ENCODE measurements at places on chromosomes 13 and 19.

DNA sequence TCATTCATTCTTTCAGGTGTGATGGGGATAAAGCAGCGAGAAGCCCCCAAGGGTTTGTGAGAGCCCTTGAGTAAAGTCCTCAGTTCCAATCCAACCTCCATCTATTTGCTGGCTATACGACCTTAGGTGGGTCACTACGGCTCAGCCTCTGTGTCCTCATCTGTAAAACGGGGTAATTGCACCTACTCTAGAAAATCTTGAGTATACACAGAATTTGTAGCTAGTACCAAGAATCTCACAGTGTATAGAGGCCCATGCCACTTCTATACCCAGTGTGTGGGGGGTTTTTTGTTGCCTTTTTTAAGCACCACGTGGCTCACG is 406 bp upstream of the DNMT1 start:
- DNase-seq, result no peak

GRCh38 chr13:106407338-106407737 is 128.1 kb downstream of the EFNB2 start:
- DNase-seq, result no peak

DNA sequence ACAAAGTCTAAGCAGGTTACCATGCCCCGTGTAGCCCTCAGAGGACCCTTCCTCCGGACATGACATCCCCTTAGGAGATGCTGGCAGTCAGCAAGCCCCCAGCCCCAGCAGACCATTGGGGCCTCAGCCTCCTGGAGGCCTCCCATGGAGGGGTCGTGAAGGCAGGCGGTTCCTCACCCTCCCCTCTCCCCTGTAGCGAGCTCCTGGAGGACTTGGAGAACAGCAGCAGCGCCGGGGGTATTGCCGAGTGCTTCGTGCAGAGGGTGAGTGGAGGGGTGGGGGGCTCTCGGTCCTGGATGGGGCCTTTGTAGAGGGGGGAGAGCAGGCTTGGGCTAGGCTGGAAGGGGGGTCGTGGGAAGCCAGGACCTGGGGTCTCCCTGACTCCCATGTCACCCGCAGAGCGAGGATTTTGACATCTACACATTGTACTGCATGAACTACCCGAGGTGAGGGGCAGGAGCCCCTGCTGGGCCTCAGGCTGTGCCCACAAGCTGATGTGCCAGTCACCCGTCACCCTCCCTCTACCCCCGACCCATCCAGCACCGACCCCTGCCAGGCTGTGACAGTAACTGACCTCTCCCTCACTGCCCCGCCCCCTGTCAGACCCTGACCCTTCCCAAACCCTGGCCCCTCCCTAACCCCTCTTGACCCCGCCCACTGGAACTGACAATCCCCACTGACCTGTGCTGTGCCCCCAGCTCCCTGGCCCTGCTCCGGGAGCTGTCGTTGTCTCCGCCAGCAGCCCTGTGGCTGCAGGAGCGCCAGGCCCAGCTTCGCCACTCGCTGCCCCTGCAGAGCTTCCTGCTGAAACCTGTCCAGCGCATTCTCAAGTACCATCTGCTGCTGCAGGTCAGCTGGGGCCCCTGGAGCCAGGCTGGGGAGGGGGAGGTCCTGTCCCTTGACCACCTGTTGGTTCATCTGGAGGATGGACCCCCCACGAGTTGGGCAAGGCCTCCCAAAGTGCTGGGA is 4.0 kb downstream of the PLEKHG2 start:
- no peak for DNase-seq

DNA sequence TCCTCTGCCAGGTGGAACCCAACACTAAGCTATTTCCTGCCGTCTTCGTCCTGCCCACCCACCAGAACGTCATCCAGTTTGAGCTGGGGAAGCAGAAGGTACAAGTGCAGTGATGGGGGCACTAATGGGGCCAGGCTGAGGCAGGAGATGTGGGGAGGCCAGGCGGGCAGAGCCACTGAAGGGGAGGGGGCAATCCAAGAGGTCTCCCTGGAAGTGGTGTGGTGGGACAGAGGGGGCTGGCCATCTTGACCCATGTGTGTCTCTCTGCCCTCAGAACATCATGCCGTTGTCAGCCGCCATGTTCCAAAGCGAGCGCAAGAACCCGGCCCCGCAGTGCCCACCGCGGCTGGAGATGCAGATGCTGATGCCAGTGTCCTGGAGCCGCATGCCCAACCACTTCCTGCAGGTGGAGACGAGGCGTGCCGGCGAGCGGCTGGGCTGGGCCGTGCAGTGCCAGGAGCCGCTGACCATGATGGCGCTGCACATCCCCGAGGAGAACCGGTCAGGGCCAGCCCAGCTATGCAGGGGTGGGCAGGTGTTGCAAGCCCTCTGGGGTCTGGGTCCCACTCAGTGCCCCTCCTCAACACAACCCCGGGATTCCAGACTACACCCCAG is 49.6 kb downstream of the RYR1 start:
- DNase-seq, result no peak

DNA sequence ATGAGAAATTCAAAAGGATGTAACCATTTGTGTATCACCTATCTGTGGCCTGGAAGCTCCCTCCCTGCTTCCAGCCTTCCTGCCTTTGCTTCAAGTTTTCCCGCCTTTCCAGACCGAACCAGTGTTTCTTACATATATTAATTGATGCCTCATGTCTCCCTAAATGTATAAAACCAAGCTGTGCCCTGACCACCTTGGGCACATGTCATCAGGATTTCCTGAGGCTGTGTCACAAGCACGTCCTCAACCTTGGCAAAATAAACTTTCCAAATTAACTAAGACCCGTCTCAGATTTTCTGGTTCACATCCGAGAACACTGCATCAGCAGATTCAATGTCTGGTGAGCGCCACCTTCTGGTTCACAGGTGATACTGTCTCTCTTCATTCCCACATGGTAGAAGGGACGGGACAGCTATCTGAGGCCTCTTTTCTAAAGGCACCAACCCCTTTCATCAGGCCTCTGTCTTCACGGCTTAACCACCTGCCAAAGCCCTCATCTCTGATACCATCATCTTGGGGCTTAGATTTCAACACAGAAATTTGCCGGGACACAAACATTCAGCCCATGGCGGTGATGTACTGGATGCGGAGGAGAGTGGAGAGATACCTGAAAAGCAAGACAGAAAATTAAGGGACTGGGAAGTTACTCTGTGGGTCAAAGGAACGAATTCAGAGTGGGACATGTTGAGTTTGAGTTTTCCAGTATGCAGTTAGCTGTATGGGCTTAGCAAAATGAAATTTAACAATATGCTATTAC is 58.7 kb upstream of the PABPC3 start:
- peak; percentile 10 for DNase-seq

DNA sequence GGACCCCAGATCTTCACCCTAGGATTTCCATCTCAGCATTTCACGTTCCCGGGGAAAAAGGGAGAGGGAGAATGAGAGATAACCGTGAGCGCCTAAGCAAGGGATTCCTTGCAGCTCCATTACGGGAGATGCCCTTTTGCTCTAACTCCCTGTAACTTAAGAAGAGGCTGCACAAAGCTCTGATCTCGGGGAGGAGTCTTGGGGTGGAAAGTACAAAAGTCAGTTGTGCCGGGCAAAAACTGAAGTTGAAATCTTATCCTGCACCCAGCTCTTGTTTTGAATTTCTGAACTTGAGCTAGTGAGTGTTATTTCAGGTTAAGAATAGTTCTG is 256.4 kb upstream of the SOX21 start:
- DNase-seq, result no peak

GRCh38 chr19:33921165-33921564 is 124.5 kb downstream of the KCTD15 start:
- no peak for DNase-seq

- DNase-seq, result no peak
These were observed 32.9 kb downstream of the CCDC122 start for GRCh38 chr13:43846496-43847158.
